ENCODE measurements at places on chromosomes 1 and 21.
A peak's percentile ranks its signal among the peaks of the same experiment; 100 is the strongest.

- no peak for DNase-seq
Measured at GRCh38 chr21:33051925-33052324, 18.0 kb upstream of the OLIG1 start.

DNA sequence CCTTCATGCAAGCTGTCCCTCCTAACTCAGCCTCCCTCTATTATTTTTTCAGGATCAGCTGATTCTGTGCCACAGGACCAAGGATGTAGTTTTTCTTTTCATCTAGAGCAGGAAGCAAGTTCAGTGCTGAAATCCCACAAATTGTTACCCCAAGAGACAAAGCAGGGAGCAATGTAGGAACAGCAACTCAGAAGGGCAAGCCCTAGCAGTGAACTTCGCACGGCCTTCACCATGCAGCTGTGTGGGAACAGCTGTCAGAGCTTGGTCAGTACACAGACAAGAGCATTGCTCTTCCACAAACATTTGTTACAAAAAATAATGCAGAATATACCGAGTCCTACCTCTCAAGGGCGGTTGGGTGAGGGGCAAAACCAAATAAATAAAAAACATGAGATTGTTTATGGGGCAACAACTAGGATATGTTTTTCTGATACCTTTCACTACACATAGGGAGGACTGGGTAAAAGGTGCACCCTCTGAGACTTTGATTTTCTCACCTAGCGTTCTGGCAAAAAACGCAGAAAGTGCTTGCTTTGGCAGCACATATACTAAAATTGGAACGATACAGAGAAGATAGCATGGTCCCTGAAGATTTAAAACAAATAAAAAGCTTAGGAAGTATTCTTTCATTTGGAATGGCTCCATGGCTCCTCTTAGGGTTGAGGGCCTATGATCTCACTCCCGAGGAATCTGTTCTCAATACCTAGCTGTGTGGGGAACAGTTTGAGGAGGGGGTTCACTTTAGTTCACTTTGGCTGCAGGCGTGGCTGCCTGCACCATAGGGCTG lies 37.1 kb upstream of the ANGPTL7 start:
- no peak for DNase-seq

DNA sequence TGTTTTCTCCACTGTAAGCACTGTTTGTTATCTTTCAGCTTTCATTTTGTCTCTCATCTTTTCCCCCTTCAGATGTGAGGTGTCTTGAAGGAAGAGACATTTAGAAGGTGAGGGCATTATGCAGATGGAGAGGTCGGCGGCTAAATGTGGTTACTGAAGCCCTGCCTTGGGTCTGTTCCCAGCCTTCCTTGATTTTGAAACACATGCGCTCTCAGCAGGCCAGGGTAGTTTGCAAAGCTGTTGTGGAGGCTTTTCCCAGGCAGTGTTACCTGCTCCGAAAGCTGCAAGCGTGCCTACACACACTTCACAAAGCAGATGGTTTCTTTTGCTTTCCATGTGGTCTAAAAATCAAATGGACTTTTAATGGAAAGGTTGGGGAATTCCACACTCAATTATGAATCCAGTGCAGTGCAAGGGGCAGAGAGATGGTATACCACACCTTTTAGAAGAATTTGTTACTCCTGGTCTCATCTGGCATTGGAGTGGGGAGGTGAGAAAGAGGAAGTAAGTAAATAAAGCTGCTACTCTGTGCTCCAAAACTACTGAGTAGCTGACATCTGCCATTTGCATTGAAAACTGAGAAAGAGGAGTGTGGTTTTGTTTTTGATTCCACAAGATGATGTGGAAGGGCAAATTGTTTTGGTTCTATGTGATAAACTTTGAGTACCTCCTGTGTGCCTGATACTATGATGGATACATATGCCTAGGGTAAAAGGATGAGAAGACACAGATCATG lies 91.9 kb downstream of the NFIA start:
- DNase-seq, result no peak

- DNase-seq, result peak; percentile 69
Measured at GRCh38 chr1:167631936-167632614, 2.0 kb downstream of the RCSD1 start.

GRCh38 chr1:184533049-184533448 lies 146.2 kb downstream of the C1orf21 start:
- peak; percentile 26 for DNase-seq

- no peak for DNase-seq
Measured at GRCh38 chr1:192861860-192862259, 53.0 kb downstream of the RGS2 start.
